ENCODE measurements at places on chromosomes 5 and 9.

DNA sequence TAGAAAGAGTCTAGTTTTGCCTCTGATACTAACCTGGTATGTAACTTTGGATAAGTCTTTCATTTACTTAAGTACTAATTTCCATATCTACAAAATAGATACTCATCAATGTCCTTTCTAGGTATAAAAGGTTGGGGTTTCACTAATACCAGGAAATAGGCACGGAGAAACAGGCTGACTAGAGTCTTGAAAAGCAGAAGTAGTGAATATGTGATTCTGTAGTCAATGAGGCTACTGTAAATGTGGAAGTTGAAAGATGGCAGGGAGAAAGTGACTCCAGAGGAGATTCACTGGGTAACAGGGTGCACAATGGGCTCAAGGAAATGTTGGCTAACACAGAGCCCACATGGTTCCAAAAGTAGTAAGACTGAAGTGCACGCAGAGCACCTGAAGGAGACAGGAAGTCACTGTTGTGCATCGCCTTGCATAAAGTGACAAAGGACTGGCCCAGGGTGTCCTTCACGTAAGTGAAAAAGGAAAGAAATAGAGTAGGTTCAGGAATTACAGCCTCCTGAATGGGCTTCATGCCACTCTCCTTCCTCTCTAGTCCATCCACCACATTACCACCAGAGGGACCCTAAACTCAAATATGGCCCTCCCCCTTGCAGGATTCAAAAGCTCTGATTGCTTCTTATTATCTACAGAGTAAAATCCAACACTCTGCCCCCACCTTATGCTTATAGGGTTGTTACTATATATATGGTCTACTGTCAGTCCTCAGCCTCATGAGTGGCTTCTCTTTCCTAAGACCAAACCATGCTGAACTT, 288.0 kb upstream of the SMARCA2 start:
- peak; percentile 6 for DNase-seq

- no peak for DNase-seq
Measured at GRCh38 chr5:120055858-120056257, 408.2 kb upstream of the PRR16 start.

DNA sequence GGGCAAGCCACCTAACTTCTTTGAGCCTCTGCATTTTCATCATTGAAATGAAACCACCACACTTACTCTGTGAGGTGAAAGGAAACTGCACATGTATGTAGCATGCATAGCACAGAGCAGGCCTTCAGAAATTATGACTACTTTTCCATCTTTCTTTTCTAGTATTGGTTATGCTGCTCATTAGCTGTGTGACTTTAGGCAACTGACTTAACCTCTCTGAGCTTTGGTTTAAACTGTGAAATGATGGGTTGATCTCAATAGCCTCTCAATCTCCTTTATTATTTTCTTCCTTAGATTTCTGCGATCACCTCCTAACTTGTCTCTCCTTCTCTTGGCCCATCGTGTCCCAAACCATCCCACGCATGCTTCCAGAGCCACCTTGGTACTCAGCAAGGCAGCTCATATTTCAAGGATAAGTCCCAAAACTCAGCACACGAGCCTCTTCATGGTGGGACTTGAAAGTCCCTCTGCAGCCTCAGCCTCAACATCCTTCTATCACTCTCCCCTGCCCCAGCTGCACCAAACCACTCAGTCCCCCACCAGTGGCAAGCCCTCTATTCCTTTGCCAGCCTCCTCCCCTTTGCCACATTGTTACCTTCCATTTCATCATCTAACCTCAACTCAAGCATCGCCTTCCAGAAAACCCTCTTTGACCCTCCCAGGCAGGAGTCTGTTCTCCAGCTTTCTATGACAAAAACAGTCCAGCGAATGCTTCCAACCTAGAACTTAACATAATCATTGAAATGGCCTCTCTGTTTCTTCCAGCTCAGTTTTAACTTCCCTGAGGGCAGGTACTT, 60.3 kb upstream of the DNAH5 start:
- no peak for DNase-seq

- DNase-seq: no peak
Measured at GRCh38 chr9:127545196-127546124, 66.6 kb upstream of the STXBP1 start.

- DNase-seq: no peak
Measured at GRCh38 chr5:96933764-96934707, 1.8 kb upstream of the LNPEP start.

DNA sequence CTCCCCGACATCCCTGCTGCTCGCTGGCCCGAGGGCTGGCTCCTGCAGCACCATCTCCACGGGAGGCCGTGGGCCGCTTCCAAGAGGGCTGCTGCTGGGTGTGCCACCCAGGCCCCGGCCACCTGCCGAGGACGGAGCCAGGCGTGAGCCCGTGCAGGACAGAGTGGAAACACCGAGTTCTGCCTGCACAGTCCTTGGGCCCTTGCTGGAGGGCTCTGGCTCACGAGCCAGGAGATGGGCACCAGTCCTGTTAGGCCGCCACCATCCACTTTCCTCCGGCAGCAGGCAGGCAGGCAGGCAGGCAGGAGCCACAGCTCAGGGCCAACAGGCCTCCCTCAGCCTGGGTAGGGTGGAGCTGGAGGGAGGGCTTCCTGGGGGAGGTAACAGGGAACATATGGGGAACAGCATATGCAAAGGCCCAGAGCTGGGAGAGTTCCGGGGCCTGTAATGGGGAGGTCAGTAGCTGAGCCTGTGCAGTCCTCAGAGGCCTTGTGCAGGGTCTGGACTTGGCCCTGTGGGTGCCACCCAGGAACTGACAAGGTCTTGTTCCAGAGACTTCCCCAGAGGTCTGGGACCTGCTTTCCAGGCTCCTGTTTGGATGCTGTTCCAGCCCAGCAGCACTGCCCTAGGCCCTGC, 31.9 kb downstream of the RXRA start:
- DNase-seq: no peak

DNA sequence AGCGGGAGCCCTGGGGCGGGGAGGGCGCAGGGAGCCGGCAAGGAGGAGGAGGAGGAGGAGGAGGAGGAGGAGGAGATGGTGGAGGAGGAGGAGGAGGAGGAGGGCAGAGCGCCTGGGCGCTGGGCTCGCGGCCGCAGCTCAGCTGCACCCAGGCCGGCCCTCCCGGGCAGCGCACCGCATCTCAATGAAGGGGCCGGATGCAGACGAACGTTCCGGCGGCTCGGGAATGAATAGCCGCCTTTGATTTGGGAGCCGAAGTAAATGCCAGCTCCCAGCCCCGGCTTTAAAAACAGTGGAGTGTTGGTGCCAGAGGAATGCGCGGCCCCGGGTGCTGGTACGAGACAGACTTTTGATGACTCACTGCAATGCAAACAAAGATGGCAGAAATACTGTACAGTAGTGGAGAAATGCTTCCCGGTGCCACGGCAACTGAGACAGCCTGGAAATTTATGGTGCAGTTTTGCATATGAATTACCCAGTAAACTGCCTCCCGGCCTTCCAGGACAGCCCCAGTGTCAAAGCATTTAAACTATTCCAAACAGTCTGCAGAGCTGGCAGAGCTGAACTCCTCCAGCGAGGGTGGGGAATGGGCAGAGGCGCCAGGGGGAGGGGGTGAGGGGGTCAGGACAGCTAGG, 43.1 kb downstream of the NACC2 start:
- peak; percentile 28 for DNase-seq

- DNase-seq: no peak
Measured at GRCh38 chr9:73893230-73893629, 603.9 kb upstream of the RORB start.

- peak; percentile 32 for DNase-seq
Measured at GRCh38 chr9:105245029-105245890, 809 bp downstream of the SLC44A1 start.

DNA sequence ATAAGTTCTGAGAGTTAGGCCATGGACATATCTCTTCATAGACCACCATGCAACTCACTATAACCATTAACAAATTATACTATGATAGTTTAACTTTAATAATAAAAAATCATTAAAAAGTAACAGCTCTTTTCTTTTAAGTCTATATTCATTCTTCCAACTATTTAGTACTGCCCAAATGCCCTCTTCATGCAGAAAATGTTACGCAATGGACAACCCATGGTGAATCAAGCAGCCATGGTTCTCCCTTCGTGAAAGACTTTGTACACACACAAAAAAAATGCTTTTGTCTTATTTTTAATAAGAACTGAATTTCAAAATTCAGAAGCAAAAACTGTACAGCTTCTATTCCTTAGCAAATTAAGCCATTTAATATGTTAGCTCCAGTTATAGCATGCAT, 401.1 kb downstream of the EFNA5 start:
- DNase-seq: no peak

GRCh38 chr5:87099968-87100367, 167.7 kb upstream of the RASA1 start:
- no peak for DNase-seq

GRCh38 chr5:38765399-38765861, 80.4 kb upstream of the OSMR start:
- DNase-seq: no peak

- DNase-seq: no peak
Measured at GRCh38 chr5:65014769-65015168, 246.0 kb downstream of the CWC27 start.

GRCh38 chr5:125348936-125349831, 602.7 kb upstream of the ZNF608 start:
- DNase-seq: no peak

- no peak for DNase-seq
Measured at GRCh38 chr5:139842321-139842720, 46.7 kb downstream of the PSD2 start.

GRCh38 chr5:32276173-32276853, 36.4 kb downstream of the MTMR12 start:
- no peak for DNase-seq

DNA sequence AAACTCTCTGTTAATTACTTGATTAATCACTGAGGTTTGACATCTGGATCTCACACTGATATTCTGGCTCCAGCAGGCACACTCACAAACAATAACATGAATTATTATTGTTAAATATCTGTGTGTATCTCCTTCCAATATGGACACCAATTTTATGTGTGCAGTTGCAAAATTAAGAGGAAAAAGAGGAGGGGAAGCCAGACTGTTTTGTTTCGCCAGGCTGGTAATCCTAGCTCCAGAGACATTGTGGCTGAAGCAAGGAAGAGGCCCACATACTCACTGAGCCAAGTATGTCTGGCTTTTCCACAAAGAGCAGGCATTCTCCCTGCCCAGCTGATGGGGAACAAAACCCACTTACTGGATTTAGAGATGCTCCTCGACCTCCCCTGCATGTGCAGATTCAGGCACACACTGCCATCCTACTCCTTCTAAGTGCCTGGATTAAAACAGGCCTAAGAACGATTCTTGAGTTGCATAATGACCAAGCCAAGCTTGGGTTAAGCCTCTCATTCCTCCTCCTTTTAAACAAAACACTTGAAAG, 181.9 kb downstream of the ESM1 start:
- DNase-seq: no peak

- DNase-seq: no peak
Measured at GRCh38 chr5:135345956-135346731, 52.9 kb downstream of the MACROH2A1 start.

- no peak for DNase-seq
Measured at GRCh38 chr5:66039701-66040100, 104.4 kb upstream of the SREK1 start.

DNA sequence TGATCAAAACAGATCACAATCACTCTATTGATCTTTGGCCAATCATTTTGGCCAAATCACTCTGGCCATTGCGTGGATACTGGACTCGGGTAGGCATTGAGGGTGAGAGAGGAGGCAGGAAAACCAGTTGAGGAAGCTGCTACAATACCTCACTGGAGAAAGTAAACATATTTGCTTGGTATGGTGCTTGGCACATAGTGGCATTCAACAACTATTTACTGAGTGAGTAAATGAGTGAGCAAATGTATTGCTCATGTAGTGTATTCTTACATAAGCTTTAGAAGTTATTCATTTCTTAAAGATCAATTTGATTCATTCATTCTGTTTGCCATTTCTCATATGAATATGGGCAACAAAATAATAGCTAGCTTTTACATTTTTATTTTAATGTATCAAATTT, 4.0 kb upstream of the DEPDC1B start:
- DNase-seq: no peak

DNA sequence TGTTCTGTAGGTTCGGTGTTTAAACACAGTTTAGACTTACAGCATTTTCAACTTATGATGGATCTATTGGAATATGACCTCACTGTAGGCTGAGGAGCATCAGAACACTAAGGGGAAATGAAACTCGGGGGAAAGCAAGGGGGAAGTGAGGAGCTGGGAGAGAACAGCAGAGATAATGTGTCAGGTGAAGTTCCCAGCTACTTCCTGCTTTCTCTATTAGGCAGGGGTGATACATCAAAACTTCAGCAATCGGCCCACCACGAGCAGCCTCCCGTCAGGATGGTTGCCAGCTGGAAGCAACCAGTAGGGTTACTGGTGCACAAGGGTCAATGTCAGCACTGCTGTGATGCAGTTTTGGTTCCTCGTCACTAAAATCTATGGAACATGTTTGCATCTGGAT, 34.3 kb downstream of the FAT2 start:
- no peak for DNase-seq

GRCh38 chr9:16363916-16364315, 506.6 kb downstream of the BNC2 start:
- DNase-seq: no peak

DNA sequence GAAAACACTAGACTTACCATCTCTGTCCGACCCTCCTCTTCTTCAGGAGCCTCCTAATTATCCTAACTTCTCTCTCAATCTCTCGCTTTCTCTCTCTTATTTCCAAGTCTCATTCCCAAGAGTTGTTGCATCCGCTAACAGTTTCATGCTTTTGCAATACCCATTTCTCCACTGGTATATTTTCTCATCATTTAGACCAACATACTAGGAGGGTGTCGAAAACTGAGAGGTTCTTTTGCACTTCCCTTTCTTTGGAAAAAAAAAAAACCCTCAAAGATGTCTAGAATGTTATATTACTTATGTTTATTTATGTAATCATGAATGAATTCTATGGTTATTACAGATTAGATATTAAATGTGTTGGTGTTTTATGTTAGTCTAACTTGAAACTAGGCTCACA, 35.9 kb downstream of the SPZ1 start:
- no peak for DNase-seq
